ENCODE measurements at places on chromosomes 6 and 20.

DNA sequence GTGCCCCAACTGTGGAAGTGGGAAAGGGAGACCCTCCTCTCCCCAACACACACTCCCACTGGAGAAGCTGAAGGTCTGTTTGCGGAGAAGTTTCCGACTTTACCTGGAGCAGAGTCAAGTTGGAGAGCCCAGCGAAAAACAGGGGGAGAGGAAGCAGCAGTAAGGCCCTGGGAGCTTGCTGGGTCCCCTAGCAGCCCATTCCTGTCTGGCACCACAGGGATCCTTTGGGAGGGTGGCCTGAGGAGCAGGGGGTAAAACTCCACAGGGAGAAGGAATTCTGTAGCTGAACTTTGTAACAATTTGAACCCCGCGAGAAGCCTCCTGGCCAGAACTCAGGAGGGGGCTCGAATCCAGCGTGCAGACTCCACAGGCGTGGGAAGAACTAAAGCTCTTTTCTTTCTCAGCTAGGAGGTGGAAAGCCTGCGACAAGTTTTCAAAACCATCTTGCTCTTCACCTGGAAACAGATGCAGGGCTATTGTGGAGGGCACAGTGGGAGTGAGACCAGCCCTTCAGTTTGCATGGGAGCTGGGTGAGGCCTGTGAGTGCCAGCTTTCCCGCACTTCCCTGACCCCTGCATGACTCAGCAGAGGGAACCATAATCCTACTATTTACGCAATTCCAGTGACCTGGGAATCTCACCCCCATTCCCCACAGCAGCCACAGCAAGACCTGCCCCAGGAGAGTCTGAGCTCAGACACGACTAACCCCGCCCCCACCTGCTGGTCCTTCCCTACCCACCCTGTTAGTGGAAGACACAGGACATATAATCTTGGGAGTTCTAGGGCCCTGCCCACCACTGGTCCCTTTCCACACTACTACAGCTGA, 25.8 kb downstream of the SERPINB9 start:
- no peak for ATAC-seq

DNA sequence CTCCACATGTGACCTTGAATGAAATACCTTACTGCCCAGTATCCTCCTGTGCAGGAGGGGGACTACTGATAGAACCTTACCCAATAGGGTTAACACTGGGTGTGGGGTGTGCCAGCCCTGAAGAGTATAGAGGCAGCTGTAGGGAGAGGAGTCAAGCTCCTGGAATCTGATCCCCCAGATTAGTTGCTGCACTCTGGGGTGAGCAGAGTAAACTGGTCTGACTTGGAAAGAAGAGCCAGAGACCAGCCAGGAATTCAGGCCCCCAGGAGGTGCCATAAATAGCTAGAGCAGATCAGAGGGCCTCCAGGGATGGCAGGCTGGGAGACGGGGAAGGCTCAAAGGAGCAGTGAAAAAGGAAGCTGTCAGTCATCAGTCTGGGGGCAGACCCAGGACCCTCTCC, 3.5 kb upstream of the APOBEC2 start:
- no peak for ATAC-seq

GRCh38 chr6:163170294-163170883, 244.1 kb upstream of the QKI start:
- no peak for ATAC-seq

- peak; percentile 91 for ATAC-seq
Observed at GRCh38 chr20:58651559-58651945, 469 bp downstream of the STX16 start.

GRCh38 chr6:166415306-166415705, 32.6 kb upstream of the MPC1 start:
- ATAC-seq = no peak

DNA sequence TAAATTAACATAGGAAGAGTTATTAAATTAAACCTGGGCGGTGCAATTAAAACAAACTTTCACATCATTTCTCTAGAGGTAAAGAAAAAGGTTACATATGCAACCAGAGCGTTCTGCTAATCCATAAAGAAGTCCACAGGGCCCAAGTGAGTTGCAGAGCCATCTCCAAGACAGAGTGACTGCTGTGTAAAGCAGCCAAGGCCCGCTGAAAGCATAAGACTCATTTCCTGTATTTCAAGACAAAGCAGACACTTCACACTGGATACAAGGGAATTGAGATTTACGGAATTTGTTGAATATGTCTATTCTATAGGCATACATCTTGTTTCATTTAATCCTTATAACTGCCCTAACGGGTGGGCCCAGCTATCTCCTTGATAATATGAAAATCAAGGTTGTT, 422.8 kb downstream of the CBLN4 start:
- no peak for ATAC-seq

DNA sequence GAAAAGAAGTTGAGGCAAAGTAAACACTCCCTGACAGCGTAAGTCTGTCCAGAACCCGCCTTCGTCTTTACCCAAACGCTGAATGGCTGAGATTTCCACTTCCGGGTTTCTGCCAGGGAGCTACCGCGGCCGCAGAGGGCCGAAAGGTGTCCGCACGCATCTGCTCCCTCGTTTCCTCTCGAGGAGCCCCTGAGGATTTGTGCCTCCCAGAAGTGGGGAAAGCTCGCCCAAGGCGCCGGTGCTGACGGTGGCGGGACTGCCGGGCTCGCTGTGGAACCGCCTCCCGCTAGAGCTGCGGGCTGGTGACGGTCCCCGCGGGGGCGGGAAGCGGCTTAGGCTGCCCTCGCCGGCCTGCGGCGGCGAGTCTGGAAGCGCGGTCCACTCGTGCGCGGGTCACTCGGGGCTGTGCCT, 1760.2 kb upstream of the DEFB115 start:
- no peak for ATAC-seq

DNA sequence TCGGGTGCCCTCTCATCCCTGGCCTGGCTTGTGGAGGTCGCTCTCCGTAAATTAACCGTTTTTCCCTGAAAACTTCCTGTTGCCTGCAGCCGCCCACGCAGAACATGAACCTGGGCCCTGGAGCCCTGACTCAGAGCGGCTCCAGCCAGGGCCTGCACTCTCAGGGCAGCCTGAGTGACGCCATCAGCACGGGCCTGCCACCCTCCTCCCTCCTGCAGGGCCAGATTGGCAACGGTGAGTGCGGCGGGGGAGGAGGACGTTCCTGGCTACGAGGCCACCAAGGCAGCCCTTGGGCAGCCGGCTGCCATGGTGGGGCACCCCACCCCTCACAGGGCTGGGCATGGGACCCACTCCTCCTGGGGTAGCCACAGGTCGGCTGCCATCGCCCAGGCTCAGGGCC, 17.8 kb downstream of the SS18L1 start:
- no peak for ATAC-seq

- ATAC-seq = no peak
Observed at GRCh38 chr6:69378326-69378725, 418.5 kb downstream of the LMBRD1 start.

- no peak for ATAC-seq
Observed at GRCh38 chr6:156688620-156688971, 88.6 kb upstream of the ARID1B start.

- peak; percentile 31 for ATAC-seq
Observed at GRCh38 chr6:67629258-67629657, 1005.8 kb upstream of the ADGRB3 start.

DNA sequence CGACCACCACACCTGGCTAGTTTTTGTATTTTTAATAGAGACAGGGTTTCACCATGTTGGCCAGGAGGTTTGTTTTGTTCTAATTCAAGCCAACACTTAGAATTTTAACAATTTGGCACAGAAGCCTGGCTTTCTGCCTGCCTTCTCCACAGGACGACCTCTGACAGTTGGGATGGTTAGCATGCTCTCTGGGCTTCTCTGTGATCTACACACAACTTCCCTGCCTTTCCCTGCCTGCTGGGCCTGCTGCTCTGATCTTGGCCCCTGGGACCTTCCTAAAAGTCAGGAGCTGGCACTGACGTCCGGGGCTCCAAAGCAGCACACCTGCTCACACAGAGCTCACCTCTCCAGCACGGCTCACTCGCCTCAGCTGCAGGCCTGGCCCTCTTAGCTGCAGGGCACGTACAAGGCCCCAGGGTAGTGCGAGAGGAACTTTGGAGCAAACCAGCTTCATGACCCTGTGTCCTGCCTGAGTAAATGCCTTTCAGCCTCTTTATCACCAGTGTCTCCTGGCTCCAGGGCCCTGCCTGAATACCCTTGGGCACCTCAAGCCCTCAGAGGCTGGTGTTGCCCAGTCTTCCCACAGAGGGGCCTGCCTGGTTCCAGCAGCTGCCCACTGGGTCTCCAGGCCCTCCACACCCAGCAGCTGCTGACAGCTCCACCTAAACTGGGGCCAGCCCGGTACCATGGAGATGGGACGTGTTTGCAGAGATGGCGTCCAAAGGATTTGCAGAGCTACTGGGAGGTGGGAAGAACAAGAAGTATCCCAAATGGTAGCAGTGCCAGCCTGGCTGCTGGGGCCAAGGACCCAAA, 96.0 kb downstream of the PSMB1 start:
- ATAC-seq = no peak

DNA sequence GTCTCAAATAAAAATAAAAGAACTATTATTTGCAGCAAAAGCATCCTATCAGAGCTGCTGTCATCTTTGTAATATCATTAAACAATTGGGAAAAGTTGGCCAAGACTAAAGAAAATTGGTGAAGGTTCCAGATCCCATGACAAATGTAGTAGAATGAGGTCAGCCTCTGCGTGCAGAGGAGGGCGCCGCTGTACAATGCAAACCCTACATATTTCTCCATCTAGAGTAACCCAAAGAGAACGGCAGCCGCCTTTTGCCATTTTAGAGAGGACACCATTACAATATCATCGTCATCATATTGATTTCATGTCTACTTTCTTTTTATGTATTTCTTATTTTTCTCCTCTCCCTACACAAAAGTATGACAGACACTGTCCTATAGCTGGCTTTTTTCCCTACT, 59.5 kb downstream of the ZMYND8 start:
- ATAC-seq = no peak

GRCh38 chr20:47521059-47521808, 19.5 kb downstream of the NCOA3 start:
- ATAC-seq = no peak

- no peak for ATAC-seq
Observed at GRCh38 chr6:20021795-20022194, 184.6 kb downstream of the ID4 start.

- no peak for ATAC-seq
Observed at GRCh38 chr6:3719462-3720308, 31.8 kb downstream of the PXDC1 start.

DNA sequence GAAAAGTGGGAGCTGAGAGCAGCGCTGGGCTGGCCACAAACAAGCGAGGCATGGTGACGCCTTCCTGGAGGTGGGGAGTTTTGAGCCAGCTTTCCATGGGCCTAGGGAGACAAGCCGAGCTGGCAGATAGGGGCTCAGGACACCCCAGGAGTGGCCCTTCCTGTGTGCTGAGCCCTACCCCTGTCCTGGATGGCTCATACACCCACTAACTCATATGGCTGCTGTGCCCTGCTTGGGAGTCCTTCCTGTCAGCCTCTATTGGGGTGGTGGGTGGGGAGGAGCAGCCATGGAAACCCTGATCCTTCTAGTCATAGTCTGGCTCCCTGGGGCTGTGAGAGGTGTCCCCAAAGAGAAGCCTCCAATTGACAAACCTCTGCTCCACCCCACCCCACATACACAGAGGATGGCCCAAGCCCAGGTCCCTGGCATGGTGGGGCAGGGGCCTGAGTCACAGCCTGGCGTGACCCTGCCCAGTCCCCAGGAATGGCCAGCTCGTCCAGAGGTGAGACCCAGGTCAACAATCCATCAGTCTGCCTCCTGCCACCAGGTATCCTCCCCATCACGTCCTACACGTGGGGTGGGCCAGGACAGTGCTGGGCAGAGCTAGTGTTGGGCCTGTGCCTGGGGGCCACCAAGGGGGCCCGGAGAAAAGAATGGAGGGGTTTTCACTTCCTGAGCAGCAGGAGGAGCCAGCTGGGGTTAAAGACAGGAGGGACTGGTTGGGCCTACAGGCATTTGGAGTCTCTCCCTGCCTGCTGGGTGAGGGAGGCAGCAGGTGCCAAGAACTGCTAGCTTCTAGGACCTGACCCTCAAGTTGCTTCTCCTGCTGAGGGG, 52.2 kb downstream of the MRPL14 start:
- ATAC-seq = peak; percentile 0

- peak; percentile 50 for ATAC-seq
Observed at GRCh38 chr6:89970609-89971337, 76.5 kb downstream of the GJA10 start.

- no peak for ATAC-seq
Observed at GRCh38 chr6:32252331-32253009, 28.6 kb upstream of the NOTCH4 start.

- ATAC-seq = no peak
Observed at GRCh38 chr6:42345696-42346416, 105.9 kb downstream of the TRERF1 start.

GRCh38 chr20:9831032-9831431, 7.8 kb downstream of the PAK5 start:
- ATAC-seq = no peak

DNA sequence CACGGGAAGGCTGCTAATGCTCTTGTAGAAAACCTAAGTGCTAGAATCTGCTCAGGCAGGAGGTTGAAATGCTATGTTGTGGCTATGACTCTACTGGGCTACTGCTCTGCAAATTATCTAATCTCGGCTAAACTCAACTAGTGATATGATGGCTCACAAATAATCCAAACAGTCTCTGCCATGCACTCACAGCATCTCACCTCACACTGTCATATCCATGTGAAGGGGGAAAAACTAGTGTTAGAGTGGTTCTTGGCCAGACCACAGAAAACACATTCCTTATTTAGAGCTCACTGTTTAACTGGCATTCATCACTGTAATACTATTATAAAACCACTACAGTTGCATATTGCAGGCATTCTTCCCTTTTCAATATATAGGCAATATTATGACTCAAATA, 81.8 kb upstream of the DST start:
- no peak for ATAC-seq

Measured in motor neuron (in vitro differentiated cells).